IMR-90 (cell line): ENCODE measurements at places on chromosomes 1 and 21. TPM values are rescaled to one million over a fixed set of nuclear protein-coding genes. Genes with fewer than 3 reads are reported as not detected.

DNA sequence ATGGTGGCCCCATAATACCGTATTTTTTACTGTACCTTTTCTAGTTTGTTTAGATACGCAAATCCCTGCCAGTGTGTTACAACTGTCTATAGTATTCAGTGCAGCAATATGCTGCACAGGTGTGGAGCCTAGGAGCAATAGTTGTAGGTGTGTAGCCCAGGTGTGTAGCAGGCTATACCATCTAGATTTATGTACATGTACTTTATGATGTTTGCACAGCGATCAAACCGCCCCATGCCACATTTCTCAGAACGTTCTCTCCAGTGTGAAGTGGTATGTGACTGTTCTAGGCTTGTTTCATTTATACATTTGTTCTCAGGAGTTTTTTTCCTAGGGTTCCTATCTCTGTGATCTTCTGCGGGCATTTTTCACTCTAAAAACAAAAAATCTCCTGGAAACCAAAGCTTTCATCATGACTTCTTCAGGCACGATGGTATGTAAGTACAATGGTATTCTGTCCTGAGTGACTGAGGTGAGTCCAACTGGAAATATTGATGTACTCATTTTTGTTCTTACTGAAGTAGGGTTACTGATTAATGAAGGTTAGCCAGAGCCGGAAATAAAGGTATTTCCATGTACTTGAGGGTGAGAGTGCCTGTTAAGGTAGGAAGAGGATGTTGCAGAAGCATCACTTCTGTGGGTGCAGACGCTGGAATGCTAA is 153.0 kb downstream of the GABPA start:
- H3K36me3 ChIP-seq, result peaks cover 27% of the 10 kb centered on the region
- H3K4me3 ChIP-seq, result no peak overlapping the region
- no peak for DNase-seq
- H3K4me1 ChIP-seq, result no peaks in the 10 kb centered on the region
- H3K27ac ChIP-seq, result no peak overlapping the region

GRCh38 chr1:65054481-65054880 is 88.1 kb upstream of the JAK1 start:
- H3K4me3 ChIP-seq, result no peak overlapping the region
- no peaks in the 10 kb centered on the region for H3K4me1 ChIP-seq
- H3K27me3 ChIP-seq, result 0 out of 2 replicates have a peak, but pooled peaks cover 2% of the 10 kb centered on the region
- no peak overlapping the region for H3K27ac ChIP-seq
- DNase-seq, result no peak

- no peak overlapping the region for H3K27ac ChIP-seq
- no peaks in the 10 kb centered on the region for H3K27me3 ChIP-seq
- H3K4me3 ChIP-seq, result no peak overlapping the region
Measured at GRCh38 chr1:110927484-110928075, 36.1 kb downstream of the LRIF1 start.

DNA sequence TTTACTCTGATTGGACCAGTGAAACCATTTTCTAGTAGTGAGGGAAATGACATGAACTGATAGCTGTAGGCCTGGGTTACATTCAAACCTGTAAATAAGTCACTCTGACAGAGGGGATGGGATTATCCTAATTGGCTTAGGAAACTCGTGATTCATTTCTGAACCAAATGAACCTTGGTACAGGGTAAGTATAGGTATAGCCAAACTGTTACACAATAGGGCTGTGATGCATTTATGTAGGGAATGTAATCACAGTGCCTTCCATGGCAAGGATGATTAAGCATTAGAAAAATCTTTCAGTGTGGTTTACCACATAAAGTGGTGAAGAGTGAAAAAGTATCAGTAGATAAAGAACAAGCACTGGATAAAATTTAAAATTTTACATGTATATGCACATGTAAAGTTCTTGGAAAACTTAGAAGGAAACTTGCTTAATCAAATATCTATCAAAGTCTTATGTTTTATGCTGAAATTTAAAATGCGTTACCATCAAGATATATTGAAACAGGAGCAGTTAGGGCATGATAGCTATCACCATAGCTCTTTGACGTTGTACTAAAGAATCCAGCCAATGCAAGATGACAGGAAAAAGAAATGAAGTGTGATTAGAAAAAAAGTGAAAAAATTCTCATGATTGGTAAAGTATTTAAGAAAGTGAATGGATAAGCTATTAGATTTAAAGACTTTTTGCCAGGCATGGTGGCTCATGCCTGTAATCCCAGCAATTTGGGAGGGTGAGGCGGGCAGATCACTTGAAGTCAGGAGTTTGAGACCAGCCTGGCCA is 63.0 kb downstream of the RABGAP1L start:
- no peaks in the 10 kb centered on the region for H3K27me3 ChIP-seq
- DNase-seq, result peak; percentile 82
- no peak overlapping the region for H3K4me3 ChIP-seq
- no peak overlapping the region for H3K27ac ChIP-seq
- H3K4me1 ChIP-seq, result no peaks in the 10 kb centered on the region

DNA sequence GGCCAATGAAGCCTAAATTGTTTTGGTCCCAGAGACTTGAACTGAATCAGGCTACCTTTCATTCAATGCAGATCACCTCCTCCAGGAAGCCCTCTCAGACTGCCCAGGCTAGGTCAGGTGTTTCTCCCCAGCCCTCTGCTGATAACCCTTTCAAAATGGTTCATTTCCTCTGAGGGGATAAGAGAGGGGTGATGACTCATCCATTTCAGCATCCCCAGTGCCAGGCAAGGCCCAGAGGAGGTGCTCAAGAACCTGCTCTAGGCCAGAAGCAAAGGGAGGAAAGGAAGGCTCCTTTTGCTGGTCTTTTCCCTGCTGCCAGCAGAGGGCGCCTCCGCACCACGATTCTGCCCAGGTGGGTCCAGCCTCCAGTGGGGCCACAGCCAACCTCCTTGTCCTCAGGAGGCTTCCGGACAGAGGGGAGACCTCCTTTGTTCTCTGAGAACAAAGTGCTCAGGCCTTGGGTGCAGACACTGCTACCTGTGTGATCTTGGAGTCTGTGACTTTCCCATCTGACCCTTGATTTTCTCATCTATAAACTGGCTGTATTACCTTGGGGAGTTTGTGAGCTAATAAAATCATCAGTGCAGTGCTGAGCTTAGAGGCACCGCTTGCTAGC is 45.3 kb upstream of the ARHGEF10L start:
- peaks cover 5% of the 10 kb centered on the region; the same call in 1 of the 2 replicates for H3K27me3 ChIP-seq
- DNase-seq, result peak; percentile 69
- no peaks in the 10 kb centered on the region for H3K36me3 ChIP-seq
- H3K27ac ChIP-seq, result no peak overlapping the region
- peaks cover under 1% of the 10 kb centered on the region; the same call in 1 of the 2 replicates for H3K4me1 ChIP-seq
- no peak overlapping the region for H3K4me3 ChIP-seq

DNA sequence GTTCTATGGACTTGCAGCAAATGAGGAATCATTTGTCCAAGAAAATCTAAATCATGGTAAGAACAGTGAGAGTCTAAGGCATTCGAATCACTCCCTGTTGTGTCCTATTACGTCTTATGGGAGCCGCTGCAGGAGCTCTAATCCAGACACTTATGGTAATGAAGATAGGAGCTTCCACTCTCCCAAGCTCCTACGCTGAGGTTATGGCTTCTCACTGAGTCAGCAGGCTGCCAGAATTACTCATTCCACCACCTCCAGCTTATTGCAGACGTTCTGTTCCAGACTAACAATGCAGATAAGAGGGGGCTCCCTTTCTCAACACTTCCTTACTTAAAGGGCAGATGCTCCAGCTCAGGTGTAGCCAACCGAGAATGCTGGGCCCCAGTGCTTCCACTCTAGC is 212.6 kb downstream of the GREM2 start:
- peak; percentile 95 for DNase-seq
- no peaks in the 10 kb centered on the region for H3K27me3 ChIP-seq
- H3K4me3 ChIP-seq, result no peak overlapping the region
- H3K4me1 ChIP-seq, result peaks cover 11% of the 10 kb centered on the region
- H3K36me3 ChIP-seq, result no peaks in the 10 kb centered on the region

WNT9A gene
- 0.36 and 0.42 TPM in 2 replicates for polyA plus RNA-seq

FCGR1A gene
- polyA plus RNA-seq, result not detected in 2 replicates

DNA sequence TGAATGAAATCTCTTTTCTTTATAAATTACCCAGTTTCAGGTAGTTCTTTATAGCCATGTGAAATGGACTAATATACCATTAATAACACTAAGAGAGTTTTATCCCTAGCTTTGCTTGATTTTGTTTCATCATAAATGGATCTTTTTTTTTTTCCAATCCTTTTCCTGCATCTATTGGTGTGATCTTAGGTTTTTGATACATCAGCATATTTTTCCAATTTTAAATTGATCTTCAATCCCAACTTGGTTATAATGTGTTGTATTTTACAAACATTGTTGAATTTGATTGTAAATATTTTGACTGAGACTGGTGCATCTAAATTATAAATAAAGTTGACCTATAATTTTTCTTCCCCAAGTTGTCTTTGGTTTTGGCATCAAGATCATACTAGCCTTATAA is 4.3 kb upstream of the RTCA start:
- H3K27me3 ChIP-seq, result no peaks in the 10 kb centered on the region
- no peak overlapping the region for H3K4me3 ChIP-seq

ALPL gene
- polyA plus RNA-seq, result 2.2 and 2.4 TPM in 2 replicates

DNA sequence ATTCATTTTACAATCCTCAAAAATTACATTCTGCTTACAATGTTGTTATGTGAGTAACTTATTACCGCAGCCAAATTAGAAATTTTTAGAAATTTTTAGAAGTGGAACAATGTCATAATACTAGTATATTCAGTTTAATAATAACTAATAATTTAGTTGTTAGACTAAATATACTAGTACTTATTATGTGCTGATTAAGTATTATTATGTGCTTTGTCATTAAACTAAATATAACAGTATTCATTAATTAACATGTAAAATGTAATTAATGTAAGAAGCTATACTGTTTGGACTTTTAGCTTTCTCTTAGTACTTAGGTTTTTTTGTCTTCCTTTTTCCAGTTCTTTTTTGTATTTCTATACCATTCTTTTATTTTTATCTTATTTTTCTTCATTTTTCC is 15.3 kb downstream of the ODR4 start:
- no peak overlapping the region for H3K27ac ChIP-seq
- DNase-seq, result no peak
- H3K27me3 ChIP-seq, result no peaks in the 10 kb centered on the region
- H3K4me1 ChIP-seq, result no peaks in the 10 kb centered on the region
- H3K36me3 ChIP-seq, result peaks cover 15% of the 10 kb centered on the region

GRCh38 chr1:1274931-1275431 is 1.3 kb upstream of the UBE2J2 start:
- H3K36me3 ChIP-seq, result peaks cover 18% of the 10 kb centered on the region
- H3K27me3 ChIP-seq, result no peaks in the 10 kb centered on the region
- no peak for DNase-seq

DNA sequence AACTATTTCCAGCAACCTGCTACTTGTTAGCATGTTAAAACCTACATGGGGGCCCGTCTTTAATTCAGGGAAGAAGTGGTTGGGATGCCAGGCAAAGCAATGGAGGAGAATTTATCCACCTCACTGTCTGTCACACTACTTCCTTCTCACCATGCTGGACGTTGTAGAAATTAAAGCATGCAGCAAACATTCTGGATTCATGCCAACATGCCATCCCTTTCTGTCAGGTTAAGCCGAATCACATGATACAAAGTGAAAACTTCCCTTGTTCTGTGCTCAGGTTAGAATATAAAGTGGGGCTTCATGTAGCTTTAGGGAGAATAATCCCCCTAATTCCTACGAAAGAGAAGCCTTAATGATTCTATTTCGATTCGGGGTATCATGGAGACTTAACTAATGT is 95.5 kb downstream of the ERG start:
- no peak overlapping the region for H3K4me3 ChIP-seq
- no peaks in the 10 kb centered on the region for H3K4me1 ChIP-seq
- peaks cover 32% of the 10 kb centered on the region for H3K27me3 ChIP-seq
- H3K36me3 ChIP-seq, result no peaks in the 10 kb centered on the region

GRCh38 chr21:39103689-39104088 is 79.6 kb downstream of the PSMG1 start:
- no peak overlapping the region for H3K4me3 ChIP-seq

PLPP3 gene
- 49.9 and 52.1 TPM in 2 replicates for polyA plus RNA-seq

DNA sequence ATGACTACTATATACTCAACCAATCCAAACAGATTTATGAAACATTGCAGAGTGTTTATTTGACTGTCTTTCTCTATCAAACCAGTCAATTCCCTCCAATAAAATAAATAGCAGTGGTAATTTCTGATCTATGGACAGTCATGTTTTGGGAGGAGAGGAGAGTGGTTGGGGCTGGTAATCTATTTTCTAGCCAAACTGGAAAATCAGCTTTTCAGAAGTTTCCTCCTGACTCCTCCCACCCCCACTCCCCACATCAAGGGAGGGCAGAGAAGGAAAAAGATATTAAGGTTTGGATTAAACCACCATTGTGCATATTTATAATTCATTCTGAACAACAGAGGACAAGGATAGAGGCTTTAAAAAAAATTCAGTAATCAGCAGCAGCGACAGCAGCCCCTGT is 69.4 kb upstream of the SOX13 start:
- H3K4me1 ChIP-seq, result no peaks in the 10 kb centered on the region
- H3K27me3 ChIP-seq, result peaks cover 8% of the 10 kb centered on the region
- H3K4me3 ChIP-seq, result no peak overlapping the region

DNA sequence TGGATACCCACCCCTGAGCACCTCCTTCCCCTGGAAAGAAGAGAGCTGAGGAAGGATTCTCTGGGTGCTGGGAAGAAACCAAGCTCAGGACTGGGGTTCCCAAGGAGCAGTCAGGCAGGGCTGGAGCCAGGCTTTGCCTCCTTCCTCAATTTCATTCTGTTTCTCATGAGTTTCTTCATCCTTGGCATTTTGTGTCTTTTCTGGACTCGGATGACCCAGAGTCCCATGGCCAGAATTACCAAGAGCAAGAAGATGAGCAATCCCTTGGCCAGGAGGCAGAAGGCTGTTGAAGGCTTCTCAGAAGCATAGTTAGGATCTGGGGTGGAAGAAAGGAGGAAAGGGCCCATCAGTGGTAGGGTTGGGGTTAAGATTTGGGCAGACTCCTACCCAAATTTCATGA is 2.5 kb downstream of the SLAMF9 start:
- H3K4me1 ChIP-seq, result peaks cover 2% of the 10 kb centered on the region; the same call in 1 of the 2 replicates
- H3K36me3 ChIP-seq, result no peaks in the 10 kb centered on the region
- DNase-seq, result no peak
- no peak overlapping the region for H3K4me3 ChIP-seq
- peaks cover 9% of the 10 kb centered on the region; the same call in 1 of the 2 replicates for H3K27me3 ChIP-seq
- H3K27ac ChIP-seq, result no peak overlapping the region

- H3K4me1 ChIP-seq, result no peaks in the 10 kb centered on the region
- no peak overlapping the region for H3K27ac ChIP-seq
- no peak overlapping the region for H3K4me3 ChIP-seq
- no peaks in the 10 kb centered on the region for H3K27me3 ChIP-seq
- no peaks in the 10 kb centered on the region for H3K36me3 ChIP-seq
Measured at GRCh38 chr1:34342334-34342733, 165.6 kb downstream of the C1orf94 start.

GRCh38 chr1:6438047-6438525 is 13.5 kb downstream of the ESPN start:
- H3K27ac ChIP-seq, result no peak overlapping the region
- H3K4me1 ChIP-seq, result peaks cover 1% of the 10 kb centered on the region; the same call in 1 of the 2 replicates
- peaks cover 42% of the 10 kb centered on the region for H3K27me3 ChIP-seq
- no peak overlapping the region for H3K4me3 ChIP-seq
